Left lung (tissue), 14 donors: ENCODE measurements at places on chromosomes 5 and 9. TPM values are rescaled to one million over a fixed set of nuclear protein-coding genes. Genes with fewer than 3 reads are reported as not detected.

DNA sequence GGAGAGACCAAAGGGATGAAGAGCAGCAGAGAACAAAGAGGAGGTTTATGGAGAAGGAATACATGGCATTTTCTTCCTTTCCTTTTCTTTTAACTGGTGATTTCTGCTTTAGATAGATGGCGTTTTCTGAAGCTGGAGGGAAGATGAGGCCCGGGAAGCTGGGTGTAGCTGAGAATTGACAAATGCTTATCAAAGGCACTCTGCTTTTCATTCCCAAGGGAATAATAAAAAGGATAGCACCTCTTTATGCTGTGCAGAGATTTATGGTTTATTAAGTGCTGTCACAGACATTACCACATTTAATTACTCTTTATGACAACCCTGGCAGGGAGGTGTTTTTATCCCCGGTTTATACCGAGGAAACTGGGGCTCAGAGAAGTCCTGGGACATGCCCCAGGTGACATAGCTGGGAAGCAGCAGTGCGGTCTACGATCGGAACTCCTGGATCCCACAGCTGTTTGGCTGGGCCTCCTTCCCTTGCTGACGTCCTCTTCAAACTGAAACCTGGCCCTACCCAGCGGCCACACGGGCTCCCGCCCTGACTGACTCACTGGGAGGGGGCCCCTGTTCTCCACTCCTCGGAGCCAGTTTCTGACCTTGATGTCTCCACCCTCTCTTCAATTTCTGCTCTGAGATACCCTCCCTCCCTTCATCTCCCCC is 8.2 kb upstream of the EPB41L4B start:
- peaks cover 17% of the 10 kb centered on the region for H3K27me3 ChIP-seq
- H3K36me3 ChIP-seq, result no peaks in the 10 kb centered on the region
- no peak overlapping the region for H3K4me3 ChIP-seq
- peak; percentile 81 for DNase-seq

GRCh38 chr9:120398286-120398685 is 181.7 kb downstream of the CDK5RAP2 start:
- H3K27me3 ChIP-seq, result no peaks in the 10 kb centered on the region
- H3K4me3 ChIP-seq, result no peak overlapping the region
- no peaks in the 10 kb centered on the region for H3K4me1 ChIP-seq
- no peak overlapping the region for H3K27ac ChIP-seq

DNA sequence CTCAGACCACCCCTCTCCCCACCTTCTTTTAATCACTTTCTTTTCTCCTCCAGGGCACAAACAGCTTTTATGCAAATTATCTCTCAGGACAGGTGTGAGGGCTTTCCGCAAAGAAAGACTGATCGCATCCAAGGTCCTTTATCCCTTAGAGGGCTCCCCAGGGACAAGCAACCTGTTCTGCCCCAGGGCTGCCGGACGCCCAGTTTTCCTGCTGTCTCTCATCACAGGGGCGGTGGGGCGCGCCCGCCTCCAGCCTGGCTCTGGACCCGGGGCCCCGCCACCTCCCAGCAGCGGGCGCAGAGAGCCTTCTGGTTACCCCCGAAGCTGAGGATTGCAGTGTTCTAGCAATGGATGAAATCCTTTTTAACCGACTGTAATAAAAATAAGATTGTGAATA is 266.1 kb downstream of the CWC27 start:
- DNase-seq, result no peak
- H3K4me3 ChIP-seq, result peak overlapping the region; percentile 50
- H3K36me3 ChIP-seq, result no peaks in the 10 kb centered on the region
- peaks cover 15% of the 10 kb centered on the region for H3K4me1 ChIP-seq

- H3K36me3 ChIP-seq, result no peaks in the 10 kb centered on the region
- peaks cover 26% of the 10 kb centered on the region for H3K27me3 ChIP-seq
- no peak overlapping the region for H3K4me3 ChIP-seq
- no peak for DNase-seq
- no peak overlapping the region for H3K27ac ChIP-seq
Measured at GRCh38 chr5:132748522-132749000, 1.3 kb downstream of the CCNI2 start.

DNA sequence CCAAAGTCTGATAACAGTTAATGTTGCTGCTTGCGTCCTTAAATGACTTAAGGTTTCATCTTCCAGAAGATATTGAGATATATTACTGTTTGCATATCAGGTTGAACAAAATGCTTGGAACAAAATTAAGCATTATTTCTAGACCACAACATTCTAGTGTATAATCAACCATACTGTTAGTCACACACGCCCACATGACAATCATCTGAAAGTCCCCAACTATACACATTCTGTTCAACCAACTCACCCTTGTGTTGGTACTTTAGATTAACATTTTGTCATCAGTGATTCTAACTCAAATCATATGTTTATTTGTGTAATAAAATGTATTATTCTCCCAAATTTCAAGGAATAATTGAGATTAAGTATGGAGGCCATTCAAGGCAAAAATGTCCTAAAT is 47.3 kb downstream of the LURAP1L start:
- no peak overlapping the region for H3K27ac ChIP-seq
- no peak for DNase-seq
- peaks cover under 1% of the 10 kb centered on the region for H3K4me1 ChIP-seq
- no peak overlapping the region for H3K4me3 ChIP-seq
- no peaks in the 10 kb centered on the region for H3K36me3 ChIP-seq

GRCh38 chr9:93194641-93195040 is 10.7 kb downstream of the WNK2 start:
- H3K36me3 ChIP-seq, result no peaks in the 10 kb centered on the region
- no peak for DNase-seq
- H3K27ac ChIP-seq, result no peak overlapping the region
- no peaks in the 10 kb centered on the region for H3K4me1 ChIP-seq

DNA sequence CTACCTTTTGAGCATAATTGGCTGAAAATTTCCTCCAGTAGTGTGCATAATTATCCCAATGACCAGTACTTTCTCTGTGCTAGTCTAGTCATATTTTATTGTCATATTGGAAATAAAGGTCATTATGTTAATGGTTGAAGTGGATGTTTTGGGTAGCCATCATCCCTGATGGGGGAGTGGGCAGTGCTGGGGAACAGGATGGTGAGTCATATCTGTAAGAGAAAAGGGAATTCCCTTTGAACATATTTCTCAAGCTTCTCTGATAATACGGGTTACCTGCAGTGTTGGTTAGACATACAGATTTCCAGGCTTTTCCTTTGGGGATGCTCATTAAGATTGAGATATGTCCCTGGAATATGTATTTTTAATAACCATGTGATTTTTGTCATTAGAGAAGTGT is 33.3 kb upstream of the SPATA31D4 start:
- H3K4me3 ChIP-seq, result no peak overlapping the region
- no peaks in the 10 kb centered on the region for H3K27me3 ChIP-seq
- H3K4me1 ChIP-seq, result no peaks in the 10 kb centered on the region
- H3K36me3 ChIP-seq, result no peaks in the 10 kb centered on the region

- H3K4me3 ChIP-seq, result no peak overlapping the region
- H3K36me3 ChIP-seq, result no peaks in the 10 kb centered on the region
- H3K27ac ChIP-seq, result no peak overlapping the region
- no peaks in the 10 kb centered on the region for H3K4me1 ChIP-seq
- no peak for DNase-seq
Measured at GRCh38 chr5:109256486-109256885, 153.3 kb downstream of the PJA2 start.

DNA sequence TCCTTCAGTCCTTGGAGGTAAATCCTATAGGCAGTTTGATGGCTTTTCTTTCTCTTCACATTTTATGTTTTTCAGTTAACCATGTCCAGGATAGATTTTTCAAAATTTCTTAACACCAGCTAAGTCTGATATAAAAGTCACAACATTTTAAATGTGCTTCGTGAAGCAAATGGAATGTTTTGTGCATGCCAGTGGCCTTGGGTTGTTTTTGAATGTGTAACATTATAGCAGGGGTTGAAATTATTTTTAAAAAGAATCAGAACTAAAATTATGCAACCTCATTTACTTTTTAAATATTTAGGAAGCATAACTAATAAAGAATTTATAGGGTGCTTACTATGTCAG is 201.1 kb downstream of the ARHGEF28 start:
- peak overlapping the region; percentile 39 for H3K27ac ChIP-seq
- H3K4me3 ChIP-seq, result no peak overlapping the region
- H3K36me3 ChIP-seq, result no peaks in the 10 kb centered on the region

GRCh38 chr5:122500245-122501088 is 188.4 kb downstream of the SNCAIP start:
- H3K27me3 ChIP-seq, result no peaks in the 10 kb centered on the region
- no peaks in the 10 kb centered on the region for H3K4me1 ChIP-seq
- no peaks in the 10 kb centered on the region for H3K36me3 ChIP-seq
- H3K4me3 ChIP-seq, result no peak overlapping the region
- DNase-seq, result peak; percentile 63

- H3K27me3 ChIP-seq, result no peaks in the 10 kb centered on the region
- H3K36me3 ChIP-seq, result no peaks in the 10 kb centered on the region
- no peak for DNase-seq
- H3K27ac ChIP-seq, result no peak overlapping the region
- H3K4me3 ChIP-seq, result no peak overlapping the region
Measured at GRCh38 chr5:163384669-163385068, 52.7 kb upstream of the CCNG1 start.

GRCh38 chr9:91856419-91856818 is 93.6 kb downstream of the ROR2 start:
- no peaks in the 10 kb centered on the region for H3K27me3 ChIP-seq
- no peaks in the 10 kb centered on the region for H3K4me1 ChIP-seq
- no peak overlapping the region for H3K4me3 ChIP-seq
- DNase-seq, result no peak

DNA sequence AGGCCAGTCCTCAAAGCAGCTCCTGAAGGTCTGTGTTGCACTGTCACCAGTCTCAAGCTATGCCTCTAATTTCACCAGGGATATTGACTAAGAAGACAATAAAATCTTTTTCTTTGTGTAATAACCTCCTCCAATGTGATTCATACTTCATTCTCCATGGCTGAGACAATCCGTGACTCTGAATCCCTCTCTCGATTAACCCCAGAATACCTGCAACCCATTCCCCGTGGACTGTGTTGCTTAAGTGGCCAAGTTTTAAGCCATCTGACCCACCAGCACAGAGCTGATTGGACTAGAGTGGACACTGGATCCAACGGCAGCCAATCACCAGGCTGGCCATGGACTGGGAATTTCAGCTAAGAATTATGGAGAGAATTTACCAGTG is 5.4 kb upstream of the CCIN start:
- H3K27ac ChIP-seq, result peak overlapping the region; percentile 34
- no peak for DNase-seq
- H3K4me1 ChIP-seq, result peaks cover 9% of the 10 kb centered on the region
- H3K36me3 ChIP-seq, result peaks cover 19% of the 10 kb centered on the region

DNA sequence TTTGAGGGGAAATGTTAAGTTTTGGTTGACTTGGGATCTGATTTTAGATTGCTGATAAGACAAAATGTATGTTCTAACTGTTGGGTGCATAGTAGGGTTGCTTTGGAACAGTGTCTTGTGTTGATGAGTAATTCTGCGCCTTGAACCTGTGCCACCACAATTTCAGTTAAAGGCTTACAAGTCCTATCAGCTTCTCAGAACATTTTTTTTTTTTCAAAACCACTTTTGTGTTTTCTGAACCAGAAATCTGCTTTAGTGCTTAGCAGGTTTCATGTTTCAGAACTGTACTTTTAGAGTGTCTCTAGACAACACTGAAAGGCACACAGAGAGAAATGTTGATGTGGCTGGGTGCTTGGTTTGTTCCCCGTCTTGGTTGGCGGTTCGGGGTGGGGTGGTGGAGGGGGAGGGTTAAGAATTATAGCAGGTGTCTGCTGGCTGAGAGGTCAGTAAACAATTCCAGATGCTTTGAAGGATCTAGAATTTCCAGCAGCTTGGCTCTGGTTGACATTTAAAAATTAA is 84.6 kb downstream of the ANKRD55 start:
- DNase-seq, result no peak
- H3K36me3 ChIP-seq, result no peaks in the 10 kb centered on the region
- H3K27me3 ChIP-seq, result no peaks in the 10 kb centered on the region
- H3K27ac ChIP-seq, result no peak overlapping the region

GRCh38 chr9:76629205-76629990 is 134.8 kb upstream of the PCA3 start:
- H3K36me3 ChIP-seq, result no peaks in the 10 kb centered on the region
- no peak overlapping the region for H3K27ac ChIP-seq
- no peaks in the 10 kb centered on the region for H3K27me3 ChIP-seq
- H3K4me1 ChIP-seq, result no peaks in the 10 kb centered on the region
- DNase-seq, result no peak

GABRG2 gene
- 0.76 TPM for total RNA-seq

NPR3 gene
- 16.5 TPM for total RNA-seq

LRRC19 gene
- total RNA-seq, result not detected

SYK gene
- total RNA-seq, result 49.7 TPM

IARS1 gene
- total RNA-seq, result 157 TPM

WHRN gene
- total RNA-seq, result 6.8 TPM

SPRY4 gene
- 44.0 TPM for total RNA-seq

MRPS30 gene
- total RNA-seq, result 39.1 TPM

ZNF879 gene
- total RNA-seq, result 4.5 TPM

SPINK5 gene
- 6.6 TPM for total RNA-seq

ZNF454 gene
- 4.2 TPM for total RNA-seq
